ENCODE measurements at places on chromosomes 1 and 21.
A peak's percentile ranks its signal among the peaks of the same experiment; 100 is the strongest.

- no peak for DNase-seq
Measured at GRCh38 chr1:97936976-97937375, 16.1 kb upstream of the DPYD start.

- no peak for DNase-seq
Measured at GRCh38 chr1:46529031-46529630, 22.3 kb downstream of the KNCN start.

DNA sequence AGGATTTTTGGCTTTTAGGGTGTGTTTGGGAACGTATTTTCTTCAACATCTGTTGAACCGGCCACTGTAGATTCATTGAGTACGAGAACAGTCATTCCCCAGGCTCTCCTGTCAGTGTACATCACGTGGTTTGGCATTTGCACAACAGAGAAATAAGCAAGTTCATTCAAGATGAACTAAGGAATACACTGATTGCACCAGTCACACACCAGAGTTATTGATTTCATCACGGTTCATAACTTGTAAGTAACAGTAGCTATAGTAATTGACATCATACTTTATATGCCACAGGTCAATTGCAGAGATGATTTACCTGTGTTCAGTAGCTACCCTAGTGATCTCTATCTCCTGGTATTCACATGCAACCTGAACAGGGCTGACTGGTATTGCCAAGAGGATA, 90.7 kb upstream of the ETS2 start:
- DNase-seq: no peak

GRCh38 chr1:229384822-229385221, 42.0 kb upstream of the CCSAP start:
- DNase-seq: no peak

- DNase-seq: no peak
Measured at GRCh38 chr1:42195841-42196240, 31.3 kb upstream of the GUCA2A start.

DNA sequence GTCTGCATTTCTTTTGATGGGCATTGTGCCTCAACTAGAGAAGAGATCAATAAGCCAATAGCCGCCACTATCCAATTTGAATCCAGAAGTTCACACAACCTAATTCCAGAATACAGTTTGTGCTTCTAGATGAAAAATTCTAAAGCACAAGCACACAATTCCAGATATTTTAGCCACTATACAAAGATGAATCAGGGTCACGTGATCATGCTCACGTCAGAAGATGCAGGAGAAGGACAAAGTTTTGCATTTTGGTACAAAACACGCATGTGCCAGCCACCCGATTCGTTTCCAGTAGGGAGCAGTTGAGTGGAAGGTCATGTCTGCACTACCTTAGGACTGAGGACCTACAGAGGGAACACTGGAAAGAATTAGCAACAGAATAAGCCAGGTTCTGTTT, 3.6 kb downstream of the KCNJ15 start:
- DNase-seq: no peak

DNA sequence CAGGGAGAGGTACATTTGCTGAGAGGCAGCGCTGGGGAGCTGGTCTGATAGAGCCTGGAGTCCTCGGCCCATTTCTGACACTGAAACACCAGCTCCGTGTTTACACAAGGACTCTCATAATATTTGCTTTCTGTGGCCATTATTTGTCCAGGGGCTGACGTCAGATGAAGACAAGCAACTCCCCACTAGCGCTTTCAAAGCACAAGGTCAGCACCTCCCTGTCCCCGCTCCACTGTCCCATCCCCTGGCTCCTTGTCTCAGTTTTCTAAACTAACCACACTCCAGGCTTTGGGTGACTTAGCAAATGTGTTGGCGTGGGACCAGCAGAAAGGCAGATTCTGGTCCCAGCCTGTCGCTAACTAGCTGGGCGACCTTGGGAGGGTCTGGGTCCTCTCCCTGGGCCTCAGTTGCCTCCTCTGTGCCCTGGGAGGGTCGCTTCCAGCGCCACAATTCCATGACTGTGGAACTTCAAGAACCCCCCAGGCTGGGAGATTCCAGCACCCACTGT, 37.4 kb upstream of the ZBTB40 start:
- no peak for DNase-seq

DNA sequence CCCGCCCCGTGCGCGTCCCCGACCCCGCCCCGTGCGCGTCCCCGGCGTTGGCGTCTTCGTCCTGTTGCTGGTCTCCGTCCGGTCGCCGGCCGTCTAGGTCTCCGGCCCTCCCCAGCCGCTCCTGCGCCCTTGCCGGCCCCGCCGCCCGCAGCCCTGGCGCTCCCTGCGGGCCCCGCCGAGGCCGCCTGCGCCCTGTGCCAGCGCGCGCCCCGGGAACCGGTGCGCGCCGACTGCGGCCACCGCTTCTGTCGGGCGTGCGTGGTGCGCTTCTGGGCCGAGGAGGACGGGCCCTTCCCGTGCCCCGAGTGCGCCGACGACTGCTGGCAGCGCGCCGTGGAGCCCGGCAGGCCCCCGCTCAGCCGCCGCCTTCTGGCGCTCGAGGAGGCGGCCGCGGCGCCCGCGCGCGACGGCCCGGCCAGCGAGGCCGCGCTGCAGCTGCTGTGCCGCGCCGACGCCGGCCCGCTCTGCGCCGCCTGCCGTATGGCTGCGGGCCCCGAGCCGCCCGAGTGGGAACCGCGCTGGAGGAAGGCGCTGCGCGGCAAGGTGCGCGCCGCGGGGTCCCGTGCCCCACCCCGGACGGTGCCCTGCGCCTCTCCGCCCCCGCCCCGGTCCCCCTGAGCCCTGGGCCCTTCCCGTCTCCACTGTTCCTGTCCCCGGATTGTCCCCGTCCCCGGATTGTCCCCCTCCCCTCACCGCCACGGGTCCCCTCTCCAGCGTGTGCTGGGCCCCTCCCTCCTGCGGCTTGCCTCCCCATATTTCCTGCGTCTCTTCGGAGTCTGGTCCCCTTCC, at the start of gene RNF187:
Gene RNF187, plus strand, starts transcription at position 47 of the 789 bp plus-strand sequence.
- no peak for DNase-seq

GRCh38 chr1:172711558-172711957, 52.7 kb downstream of the FASLG start:
- no peak for DNase-seq

DNA sequence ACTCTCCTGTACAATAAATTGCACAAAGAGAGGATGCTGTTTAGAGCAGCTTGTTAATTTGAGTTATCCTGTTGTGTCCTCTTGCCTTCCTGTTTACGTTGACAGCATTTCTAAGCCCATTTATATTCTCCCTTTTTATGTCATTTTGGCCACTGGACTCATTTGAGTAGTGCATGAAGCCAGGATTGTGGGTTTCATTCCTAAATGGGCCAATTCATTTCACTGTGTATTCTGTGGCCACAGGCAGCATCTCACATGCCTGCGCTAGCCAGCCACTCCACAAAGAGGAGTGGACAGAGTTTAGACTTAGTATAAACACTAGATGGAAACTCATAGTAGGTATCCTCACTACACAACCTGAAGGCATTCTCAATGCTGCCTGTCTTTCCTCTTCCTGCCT, 73.4 kb downstream of the DTL start:
- no peak for DNase-seq

GRCh38 chr1:32894019-32894600, 7.1 kb downstream of the TMEM54 start:
- DNase-seq: no peak

DNA sequence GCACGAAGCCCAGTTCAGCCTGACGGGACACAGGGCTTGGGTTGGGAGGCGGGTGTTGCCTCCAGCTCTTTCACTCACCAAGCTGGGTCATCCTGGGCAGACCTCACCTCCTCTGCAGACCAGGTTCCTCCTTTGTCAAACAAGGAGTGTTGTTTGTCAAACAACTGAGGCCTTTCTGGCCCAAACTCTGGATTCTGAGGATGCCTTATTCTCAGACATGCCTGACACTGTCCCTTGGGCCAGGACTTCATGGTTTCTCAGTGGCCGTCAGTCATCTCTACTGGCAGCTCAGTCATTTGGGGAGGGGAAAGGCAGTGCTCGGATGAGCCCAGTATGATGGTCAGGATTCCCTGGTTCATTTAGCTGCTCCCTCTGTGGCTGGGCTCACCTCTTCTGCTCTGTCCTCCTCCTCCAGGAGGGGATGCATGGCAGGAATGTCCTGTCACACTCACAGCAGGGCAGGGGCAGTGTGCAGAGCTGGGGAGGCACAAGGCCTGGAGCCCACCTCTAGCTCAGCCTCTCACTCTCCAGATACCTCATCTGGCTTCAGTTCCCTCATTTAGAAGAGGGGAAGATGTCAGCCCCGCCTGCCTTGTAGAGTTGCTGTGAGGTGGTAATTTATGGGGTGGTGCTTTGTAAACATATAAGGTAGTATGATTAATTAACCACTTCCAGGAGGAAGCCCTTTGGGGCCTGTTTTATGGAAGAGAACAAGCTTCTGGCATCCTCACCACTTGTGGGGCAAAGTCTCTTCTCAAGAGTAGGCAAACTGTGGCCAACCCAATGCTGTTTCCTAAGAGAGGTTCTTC, 20.6 kb downstream of the SLC2A1 start:
- no peak for DNase-seq

GRCh38 chr1:3461934-3462275, 7.4 kb downstream of the ARHGEF16 start:
- DNase-seq: peak; percentile 2

GRCh38 chr1:150464422-150464826, 22.8 kb upstream of the TARS2 start:
- DNase-seq: peak; percentile 74

GRCh38 chr1:9112961-9113880, 15.7 kb downstream of the GPR157 start:
- no peak for DNase-seq

GRCh38 chr1:156126043-156126629, 11.6 kb downstream of the LMNA start:
- peak; percentile 98 for DNase-seq

DNA sequence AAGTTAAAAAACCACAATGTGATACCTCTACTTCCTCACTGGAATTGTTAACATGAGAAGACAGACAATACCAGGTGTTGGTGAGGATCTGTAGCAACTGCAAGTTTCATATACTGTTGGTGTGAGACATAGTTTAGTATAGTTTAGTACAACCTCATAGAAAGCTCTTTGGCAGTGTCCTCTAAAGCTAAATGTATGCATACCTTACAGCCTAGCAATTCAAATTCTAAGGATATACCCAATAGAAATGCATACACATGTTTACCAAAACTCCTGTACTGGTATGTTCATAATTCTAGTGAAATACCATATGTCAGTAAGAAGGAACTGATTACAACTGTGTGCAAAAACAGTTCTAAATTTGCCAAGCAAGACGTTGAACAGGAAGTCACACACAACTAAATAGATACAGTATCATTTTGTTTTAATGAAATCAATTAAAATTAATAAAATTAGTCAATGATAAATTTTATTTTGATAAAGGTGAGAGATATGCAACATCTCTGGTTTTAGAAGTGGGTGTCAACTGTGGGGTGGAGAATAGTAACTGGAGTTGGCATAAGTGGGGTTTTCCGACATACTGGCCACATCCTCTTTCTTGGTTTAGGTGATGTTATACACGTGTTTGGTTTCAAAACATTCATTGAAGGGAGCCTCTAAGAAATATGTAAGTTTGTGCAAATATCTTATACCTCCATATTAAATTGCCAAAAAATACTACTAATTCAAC, 450.7 kb downstream of the PTPRC start:
- DNase-seq: no peak

DNA sequence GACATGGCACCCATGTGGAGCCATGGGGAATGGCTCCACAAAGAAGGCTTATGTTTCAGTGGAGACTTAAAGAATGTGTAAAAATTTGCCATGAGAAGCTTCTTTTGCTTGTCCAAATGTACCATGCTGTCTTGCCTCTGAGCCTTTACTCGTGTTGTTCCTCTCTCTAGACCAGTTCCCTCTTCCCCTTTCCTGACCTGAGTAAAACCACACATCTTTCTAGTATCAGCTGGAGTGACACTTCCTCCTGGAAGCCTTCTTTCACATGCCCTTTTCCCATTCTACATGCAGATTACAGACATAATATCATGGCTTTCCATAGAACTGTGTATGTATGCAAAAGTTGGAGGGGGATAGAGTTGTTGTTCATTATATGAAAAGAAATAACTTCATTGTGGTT, 13.6 kb upstream of the GPX7 start:
- DNase-seq: no peak

DNA sequence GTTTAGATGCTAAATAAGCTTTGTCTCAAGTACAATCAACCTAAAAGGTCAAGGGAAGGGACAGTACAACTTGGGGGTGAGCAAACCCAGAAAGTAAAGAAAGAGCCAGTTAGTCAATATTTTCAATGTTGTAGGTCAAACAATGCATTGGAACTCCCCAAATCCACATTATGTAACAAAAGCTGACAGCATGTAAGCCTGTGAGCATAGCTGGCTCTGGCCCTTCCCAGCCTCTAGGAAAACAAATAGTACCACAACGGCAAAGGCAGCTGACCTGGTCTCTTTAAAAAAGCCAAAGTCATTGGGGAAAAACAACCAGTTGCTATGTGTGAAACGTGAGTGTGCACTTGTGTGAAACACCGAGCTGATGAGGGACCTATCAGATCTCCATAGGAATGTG, 3.4 kb downstream of the CBR1 start:
- DNase-seq: no peak

DNA sequence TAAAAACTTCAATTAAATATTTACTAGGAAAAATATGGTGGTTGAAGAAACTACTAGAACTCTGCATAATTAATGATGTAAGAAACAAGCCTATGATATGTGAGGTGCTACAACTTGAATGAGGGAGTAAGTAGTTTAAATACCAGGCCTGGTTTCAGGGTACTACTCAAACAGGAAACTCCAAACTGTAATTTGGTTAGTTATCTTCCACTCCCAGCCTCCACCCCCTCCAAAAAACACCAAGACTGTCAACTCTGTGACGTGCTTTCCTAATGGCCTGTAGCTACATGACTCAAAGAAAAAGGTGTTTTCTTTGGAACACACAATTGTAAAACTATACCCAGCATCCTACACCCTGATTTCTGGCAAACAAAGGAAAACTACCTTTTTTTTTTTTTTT, 55.9 kb upstream of the RCC1 start:
- DNase-seq: no peak

GRCh38 chr1:111625276-111625675, 5.7 kb downstream of the RAP1A start:
- no peak for DNase-seq
